Activated T-cell treated with anti-CD3 and anti-CD28 coated beads for 24 hours (primary cell): ENCODE measurements at places on chromosomes 1 and 21.
A peak's percentile ranks its signal among the peaks of the same experiment; 100 is the strongest.

- DNase-seq, result no peak
Observed at GRCh38 chr1:3212453-3213355, 143.7 kb downstream of the PRDM16 start.

DNA sequence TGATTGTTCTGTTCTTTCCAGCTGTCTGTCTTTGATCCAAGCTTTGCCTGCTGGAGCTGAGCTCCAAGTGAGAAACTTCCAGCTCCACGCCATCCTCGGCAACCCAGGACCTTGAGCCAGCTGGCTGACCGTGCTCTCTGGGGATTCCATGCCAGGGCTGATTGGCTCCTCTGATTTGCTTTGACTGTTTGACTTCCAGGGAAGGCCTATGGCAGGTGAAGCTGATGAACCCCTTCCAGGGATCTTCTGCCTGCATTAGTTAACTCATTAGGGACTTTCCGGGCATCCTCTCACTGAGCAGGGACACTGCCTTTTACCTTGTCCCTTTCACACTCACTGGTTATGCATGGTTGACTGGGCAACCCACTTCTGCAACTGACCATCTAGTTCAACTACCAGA lies 406.1 kb downstream of the RPS6KC1 start:
- no peak for DNase-seq

DNA sequence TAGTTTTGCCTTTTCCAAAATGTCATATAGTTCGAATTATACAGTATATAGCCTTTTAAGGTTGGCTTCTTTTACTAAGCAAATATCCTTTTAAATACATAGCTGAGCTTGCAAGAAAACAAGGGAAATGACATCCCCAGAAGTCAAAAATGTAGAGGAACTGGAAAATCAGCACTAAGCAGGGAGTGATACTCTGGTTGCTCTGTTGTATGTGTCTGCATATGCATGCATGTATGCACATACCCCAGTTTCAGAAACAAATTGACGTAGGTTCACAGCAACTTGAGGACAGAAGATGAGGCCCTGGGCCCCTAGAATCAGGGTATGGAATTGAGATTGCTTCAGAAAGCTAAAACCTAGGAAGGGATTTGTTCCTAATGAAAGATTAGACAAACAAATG lies 75.1 kb upstream of the GNG4 start:
- no peak for DNase-seq

GRCh38 chr1:115251856-115252255 lies 86.2 kb downstream of the NGF start:
- DNase-seq, result no peak

- DNase-seq, result no peak
Observed at GRCh38 chr1:56864430-56864829, 9.8 kb downstream of the C8A start.

GRCh38 chr1:239268941-239269340 lies 117.4 kb upstream of the CHRM3 start:
- DNase-seq, result no peak

GRCh38 chr21:27572696-27573095 lies 605.8 kb upstream of the ADAMTS5 start:
- DNase-seq, result no peak

GRCh38 chr1:54607821-54608565 lies 15.3 kb downstream of the FAM151A start:
- DNase-seq, result no peak

- peak; percentile 54 for DNase-seq
Observed at GRCh38 chr1:167629681-167630567, at the start of gene RCSD1. Gene RCSD1, plus strand, starts transcription at chr1:167630232. Its CDS starts 192 bp downstream, at chr1:167630424.

DNA sequence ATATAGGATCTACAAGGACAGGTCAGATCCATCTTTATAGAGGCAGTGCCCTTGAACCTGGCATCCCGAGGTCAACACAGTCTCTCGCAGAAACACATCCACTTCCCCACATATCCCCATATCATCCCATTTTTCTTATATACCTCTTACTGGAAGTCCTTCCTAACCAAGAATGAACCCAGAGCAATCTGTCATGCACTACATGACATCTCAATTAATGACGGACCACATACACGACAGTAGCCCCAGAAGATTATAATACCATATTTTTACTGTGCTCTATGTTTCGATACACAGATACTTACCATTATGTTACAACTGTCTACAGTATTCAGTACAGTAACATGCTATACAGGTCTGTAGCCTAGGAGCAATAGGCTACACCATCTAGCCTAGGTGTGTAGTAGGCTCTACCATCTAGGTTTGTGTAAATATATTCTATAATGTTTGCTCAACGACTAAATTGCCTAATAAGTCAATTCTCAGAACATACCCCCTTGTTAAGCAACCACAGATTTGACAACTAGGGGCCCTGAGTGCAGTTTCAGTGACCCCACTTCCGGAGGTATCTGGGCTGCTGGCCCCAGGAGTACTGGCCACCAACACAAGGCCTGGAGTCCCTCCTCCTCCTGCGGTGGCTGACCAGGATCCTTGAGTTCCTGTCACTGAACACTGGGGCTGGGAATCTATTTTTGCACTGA lies 28.1 kb downstream of the PTPN14 start:
- no peak for DNase-seq

DNA sequence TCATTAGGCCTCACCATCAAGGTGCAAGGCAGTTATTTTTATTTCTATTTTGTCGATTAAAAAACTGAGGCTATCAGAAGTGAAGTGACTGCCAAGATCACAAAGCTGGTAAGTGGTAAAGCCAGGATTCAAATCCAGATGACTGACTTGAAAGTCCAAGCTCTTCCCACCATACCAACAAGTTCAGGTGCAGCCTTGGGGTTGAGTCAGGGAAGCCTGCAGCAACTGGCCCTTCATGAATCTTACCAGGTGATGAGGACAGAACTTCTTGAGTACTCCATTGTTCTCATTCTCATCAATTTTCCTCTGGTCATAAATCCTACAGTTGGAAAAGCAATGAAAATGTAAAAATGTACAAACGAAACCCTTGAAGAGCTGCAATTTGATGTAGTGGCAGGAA lies 20.2 kb downstream of the PEA15 start:
- DNase-seq, result no peak

- no peak for DNase-seq
Observed at GRCh38 chr1:69294171-69294570, 273.6 kb upstream of the LRRC7 start.

DNA sequence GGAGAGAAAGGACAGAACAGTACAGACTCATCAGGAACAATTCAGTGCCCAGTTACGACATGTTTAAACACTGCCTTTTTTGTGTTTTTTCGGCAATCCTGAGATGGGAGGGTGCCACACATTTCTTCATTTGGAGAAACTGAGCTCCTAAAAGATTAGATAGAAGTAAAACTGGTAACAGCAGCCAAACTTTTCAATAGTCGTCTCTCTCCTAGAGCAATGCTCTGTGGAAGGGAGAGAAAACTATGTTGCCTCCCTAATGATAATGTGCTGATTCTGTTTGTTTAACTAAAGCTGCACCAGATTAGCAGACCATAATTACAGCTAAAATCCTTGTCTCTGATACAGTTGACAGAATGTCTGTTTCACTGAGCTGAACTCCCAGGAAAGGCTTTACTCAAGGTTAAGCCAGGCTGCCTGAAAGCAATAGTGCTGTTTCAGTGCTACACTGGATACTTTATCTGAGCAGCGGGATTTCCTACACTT lies 76.2 kb upstream of the CXADR start:
- no peak for DNase-seq
